ENCODE measurements at places on chromosomes 16 and 17.

DNA sequence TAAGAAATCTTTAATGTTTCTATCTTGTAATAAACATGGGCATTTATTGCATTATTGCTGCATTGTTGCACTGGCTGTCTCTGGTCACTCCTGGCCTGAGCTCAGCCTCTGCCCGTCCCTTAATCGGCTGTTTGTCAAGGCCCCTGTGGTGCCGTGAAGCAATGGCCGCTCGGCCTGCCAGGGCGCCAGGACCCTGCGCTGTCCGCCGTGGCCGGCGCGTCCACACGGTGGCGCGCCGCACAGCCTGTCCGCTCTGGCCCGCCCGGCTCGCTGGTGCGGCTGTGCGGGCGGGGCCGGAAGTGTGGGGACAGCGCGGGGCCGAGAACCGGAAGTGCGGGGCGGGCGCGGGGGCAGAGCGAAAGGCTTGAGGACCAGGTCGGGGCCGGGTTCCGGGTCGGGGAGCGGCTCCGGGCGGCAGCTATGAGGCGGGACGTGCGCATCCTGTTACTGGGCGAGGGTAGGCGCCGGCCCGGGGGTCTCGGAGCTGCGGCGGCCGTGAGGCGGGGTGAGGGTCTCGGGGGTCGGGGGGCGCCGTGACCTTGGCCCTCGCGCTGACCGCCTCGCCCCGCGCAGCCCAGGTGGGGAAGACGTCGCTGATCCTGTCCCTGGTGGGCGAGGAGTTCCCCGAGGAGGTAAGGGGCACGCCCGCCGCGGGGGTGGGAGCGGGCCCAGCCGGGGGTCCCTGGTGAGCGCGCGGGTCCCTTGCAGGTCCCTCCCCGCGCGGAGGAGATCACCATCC, at the start of gene RHOT2:
Gene RHOT2 (plus strand): TSS at position 353 of the 739 bp plus-strand sequence. CDS start 68 bp downstream, at position 421.
- DNase-seq, result peak; percentile 87

DNA sequence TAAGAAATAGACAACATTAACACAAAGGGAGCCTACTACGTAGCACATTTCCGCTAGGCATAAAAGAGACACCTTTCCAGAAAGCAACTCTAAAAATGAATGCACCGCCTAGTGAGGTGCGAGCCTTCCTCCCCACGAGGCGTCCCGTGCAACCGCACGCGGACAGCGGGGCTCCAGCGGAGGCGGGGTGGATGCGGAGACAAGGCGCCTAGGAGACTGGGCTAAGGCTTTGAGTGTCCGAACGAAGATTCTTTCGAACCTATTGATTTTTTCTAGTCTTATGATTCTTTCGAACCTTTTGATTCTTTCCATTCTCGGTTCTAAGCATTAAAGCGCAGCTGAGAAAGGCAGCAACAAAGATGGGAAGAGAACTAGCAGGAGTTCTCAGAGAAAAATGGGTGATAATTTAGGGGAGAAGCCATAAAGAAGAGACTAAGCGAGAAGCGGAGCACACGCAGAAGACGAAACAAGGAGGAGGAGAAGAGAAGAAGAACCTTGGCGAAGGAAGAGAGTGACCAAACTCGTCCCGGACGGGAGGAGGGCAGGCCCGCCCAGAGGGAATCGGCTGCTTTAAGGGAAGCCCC, 394 bp upstream of the CPD start:
- DNase-seq, result no peak

DNA sequence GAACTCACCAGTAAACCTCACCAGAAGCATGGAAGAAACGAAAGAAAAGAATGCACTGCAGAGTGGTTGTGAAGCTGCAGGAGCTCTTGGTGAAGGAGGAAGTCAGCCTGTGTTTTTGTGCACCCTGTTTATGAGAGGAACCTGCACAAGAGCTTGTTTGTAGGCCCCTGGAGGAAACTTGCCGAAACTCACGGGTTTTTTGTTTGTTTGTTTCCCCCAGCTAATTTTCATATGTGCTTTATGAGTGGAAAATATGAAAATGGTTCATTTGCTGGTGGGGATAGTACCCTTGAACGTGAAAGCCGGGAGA, 222.7 kb downstream of the C16orf95 start:
- DNase-seq, result no peak

DNA sequence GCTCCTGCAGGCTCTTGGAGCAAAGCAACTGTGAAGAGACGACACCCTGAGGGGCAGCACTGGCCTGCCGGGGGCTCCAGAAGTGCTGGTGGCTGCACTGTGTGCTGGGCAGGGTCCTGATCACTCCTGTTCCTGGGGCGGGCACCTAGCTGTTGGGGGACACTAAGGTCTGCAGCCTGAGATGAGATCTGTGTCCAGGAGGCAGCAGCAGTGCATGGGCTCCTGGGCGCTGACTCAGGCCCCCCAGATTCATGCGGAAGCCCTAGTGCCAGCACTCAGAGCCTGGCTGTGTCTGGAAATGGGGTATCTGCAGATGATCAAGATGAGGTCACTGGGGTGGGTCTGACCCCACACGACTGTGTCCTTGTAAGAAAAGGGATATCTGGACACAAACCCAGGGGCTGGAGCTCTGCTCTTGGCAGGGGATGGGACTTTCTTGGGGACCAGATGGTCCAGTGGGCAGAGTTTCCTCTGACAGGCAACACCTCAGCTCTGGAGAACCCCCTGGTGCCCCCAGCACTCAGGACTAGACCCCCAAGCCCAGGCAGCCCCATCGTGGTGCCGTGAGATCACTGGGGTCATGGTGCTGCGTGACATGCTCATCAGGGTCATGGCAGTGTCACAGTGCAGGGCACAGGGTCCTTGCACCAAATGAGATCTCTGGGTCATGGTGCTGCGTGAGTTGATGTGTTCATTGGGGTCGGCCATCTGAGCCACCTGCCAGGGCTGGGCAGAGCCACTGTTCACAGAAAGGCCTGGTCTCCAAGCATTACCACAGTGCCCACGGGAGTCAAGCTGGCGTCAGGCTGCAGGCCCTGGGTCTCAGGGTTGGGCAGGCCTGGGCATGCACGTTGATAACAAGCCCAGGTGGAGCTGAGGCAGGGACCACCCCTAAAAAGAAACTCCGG, 9.5 kb downstream of the FAAP100 start:
- no peak for DNase-seq

DNA sequence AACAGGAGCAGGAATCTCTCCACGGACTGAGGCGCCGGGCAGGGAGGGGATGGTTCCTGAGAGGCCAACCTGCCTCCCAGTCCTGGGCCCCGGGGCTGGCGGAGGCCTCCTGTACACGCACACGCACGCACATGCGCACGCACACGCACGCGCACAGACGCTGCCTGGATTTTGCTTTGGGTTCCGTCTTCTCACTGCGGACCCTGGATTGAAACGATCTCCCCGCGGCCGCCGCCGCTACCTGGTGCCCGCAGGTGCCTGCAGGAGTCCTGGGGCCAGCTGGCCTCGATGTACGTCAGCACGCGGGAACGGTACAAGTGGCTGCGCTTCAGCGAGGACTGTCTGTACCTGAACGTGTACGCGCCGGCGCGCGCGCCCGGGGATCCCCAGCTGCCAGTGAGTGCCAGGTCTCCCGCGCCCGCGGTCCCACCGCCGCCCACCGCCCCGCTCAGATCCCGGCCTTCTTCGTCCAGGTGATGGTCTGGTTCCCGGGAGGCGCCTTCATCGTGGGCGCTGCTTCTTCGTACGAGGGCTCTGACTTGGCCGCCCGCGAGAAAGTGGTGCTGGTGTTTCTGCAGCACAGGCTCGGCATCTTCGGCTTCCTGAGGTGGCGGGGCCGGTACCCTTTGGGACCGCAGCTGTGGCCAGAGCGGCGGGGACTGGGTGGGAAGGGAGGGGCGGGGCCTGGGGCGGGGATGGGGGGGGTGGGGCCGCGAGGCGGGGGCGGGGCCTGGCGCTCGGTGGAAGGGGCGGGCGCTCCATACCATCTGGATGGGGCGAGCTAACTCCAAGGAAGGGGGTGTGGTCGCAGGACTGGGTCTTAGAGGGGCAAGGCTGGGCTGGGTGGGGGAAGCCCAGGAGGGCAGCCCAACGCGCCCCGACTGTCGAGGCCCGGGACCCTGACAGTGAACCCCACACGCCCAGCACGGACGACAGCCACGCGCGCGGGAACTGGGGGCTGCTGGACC, 12.3 kb downstream of the CES4A start:
- peak; percentile 62 for DNase-seq
